ENCODE measurements at places on chromosomes 12 and 14. TPM values are rescaled to one million over a fixed set of nuclear protein-coding genes. Genes with fewer than 3 reads are reported as not detected.

The KRT72 gene
- not detected for total RNA-seq

DNA sequence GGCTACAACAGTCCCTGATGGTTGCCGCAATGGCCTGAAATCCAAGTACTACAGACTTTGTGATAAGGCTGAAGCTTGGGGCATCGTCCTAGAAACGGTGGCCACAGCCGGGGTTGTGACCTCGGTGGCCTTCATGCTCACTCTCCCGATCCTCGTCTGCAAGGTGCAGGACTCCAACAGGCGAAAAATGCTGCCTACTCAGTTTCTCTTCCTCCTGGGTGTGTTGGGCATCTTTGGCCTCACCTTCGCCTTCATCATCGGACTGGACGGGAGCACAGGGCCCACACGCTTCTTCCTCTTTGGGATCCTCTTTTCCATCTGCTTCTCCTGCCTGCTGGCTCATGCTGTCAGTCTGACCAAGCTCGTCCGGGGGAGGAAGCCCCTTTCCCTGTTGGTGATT lies 16.9 kb downstream of the GPRC5A start:
- no peak for DNase-seq
- H3K4me1 ChIP-seq, result no peaks in the 10 kb centered on the region
- H3K4me3 ChIP-seq, result no peak overlapping the region
- no peaks in the 10 kb centered on the region for H3K27me3 ChIP-seq

DNA sequence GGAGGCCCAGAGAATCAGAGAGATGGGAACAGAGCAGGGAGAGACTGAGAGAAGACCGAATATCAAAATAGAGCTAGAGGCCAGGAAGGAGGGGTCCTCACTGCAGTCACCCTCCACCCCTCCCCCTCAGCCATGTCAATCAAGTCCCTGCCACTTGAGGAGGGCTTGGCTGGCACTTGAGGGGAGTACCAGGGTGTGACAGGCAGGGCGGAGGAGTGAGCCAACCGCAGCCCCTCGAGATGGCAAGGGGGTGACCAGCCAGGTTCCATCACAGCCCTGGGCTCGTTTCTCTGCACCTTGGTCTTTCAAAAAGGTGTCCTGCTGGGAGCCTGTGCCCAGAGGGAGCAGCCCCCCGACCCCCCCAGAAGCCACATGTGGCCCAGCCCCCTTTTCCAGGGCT lies 4.2 kb downstream of the AQP5 start:
- H3K27ac ChIP-seq, result no peak overlapping the region
- no peaks in the 10 kb centered on the region for H3K4me1 ChIP-seq
- H3K27me3 ChIP-seq, result peaks cover 39% of the 10 kb centered on the region
- no peaks in the 10 kb centered on the region for H3K36me3 ChIP-seq
- no peak for DNase-seq

The TMEM132C gene
- total RNA-seq, result 0.04 TPM

- peak within 1 kb of the TSS; percentile 83 for H3K4me3 ChIP-seq
- H3K36me3 ChIP-seq, result no peaks in the 10 kb centered on the region
- peaks cover 6% of the 10 kb centered on the region for H3K4me1 ChIP-seq
Measured at GRCh38 chr12:120639771-120640721, at the start of gene CABP1. Gene CABP1, plus strand, starts transcription at chr12:120640626. Its CDS starts 60 bp downstream, at chr12:120640686.

- no peaks in the 10 kb centered on the region for H3K27me3 ChIP-seq
- peaks cover 16% of the 10 kb centered on the region for H3K4me1 ChIP-seq
- no peak overlapping the region for H3K27ac ChIP-seq
- no peak overlapping the region for H3K4me3 ChIP-seq
- H3K36me3 ChIP-seq, result no peaks in the 10 kb centered on the region
Measured at GRCh38 chr12:99861731-99862130, 123.0 kb downstream of the ANKS1B start.

DNA sequence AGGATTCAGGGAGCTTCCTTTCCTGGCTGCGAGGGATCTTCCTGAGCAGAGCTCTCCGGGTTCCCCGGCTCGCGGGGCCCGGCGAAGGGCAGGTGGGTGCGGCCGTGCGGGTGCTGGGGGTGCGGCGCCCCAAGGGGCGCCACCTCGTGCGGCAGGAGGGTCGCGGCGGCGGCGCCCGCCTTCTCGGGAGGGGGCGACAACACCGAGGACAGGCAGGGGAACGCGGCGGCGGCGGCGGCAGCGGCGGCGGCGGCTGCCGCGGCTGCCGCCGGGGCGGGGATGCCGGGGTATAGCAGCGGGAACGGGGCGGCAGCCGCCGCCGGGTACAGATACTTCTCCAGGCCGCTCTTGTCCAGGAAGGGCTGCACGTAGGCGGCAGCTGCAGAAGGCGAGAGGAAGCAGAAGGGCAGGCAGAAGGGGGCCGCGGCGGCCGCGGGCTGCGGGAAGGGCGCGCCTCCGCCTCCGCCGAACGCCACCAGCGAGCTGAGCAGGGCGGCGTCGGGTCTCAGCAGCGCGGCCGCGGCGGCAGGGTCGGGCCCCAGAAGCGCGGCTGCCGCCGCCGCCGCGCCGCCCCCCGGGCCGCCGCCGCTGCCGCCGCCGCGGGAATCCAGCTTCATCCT lies 2.7 kb downstream of the BHLHE41 start:
- peak; percentile 51 for DNase-seq
- H3K36me3 ChIP-seq, result no peaks in the 10 kb centered on the region
- peak overlapping the region; percentile 90 for H3K4me3 ChIP-seq

The CCDC177 gene
- total RNA-seq, result 1.7 TPM

The RERGL gene
- total RNA-seq, result not detected

DNA sequence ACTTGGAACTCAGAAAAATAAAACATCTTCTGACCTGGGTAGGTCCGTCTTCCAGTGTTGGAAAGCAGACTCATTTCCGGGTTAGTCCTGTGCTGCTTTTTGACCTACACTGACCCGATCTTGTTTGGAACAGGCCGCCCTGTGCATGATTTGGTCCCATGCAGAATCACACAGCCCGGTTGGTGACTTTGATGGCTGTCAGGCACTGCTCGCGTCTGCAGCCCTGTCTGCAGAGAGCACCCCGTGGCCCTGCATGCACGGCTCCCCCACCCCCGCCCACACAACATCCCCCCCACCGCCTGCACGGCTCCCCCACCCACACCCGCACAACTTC lies 31.6 kb downstream of the PACS2 start:
- no peaks in the 10 kb centered on the region for H3K27me3 ChIP-seq
- no peaks in the 10 kb centered on the region for H3K4me1 ChIP-seq
- no peak overlapping the region for H3K4me3 ChIP-seq
- DNase-seq, result no peak
- H3K27ac ChIP-seq, result no peak overlapping the region
- H3K36me3 ChIP-seq, result no peaks in the 10 kb centered on the region

The CPM gene
- 5.8 TPM for total RNA-seq

The KRT6C gene
- total RNA-seq, result not detected

DNA sequence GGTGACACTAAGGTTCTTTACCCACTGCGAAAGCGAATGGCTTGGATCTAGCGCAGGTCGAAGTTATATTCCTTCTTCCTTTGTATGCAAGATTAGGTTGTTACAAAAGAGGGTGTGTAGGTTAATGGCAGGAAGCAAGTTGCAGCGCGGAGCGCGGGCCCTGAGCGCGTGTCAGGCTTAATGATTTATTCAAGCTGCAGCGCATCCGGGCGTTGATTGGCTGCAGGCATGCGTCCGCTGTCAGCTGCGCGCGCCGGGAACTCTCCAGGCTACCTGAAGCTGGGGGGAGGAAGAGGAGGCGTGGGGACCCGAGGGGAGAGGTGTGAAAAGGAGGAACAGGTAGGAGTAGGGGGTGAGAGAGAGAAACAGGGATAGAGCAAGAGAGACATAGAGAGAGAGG lies 7.4 kb downstream of the ASCL1 start:
- DNase-seq, result peak; percentile 80
- peaks cover 50% of the 10 kb centered on the region for H3K4me1 ChIP-seq
- peaks cover 100% of the 10 kb centered on the region for H3K27me3 ChIP-seq
- H3K4me3 ChIP-seq, result peak overlapping the region; percentile 51
- no peak overlapping the region for H3K27ac ChIP-seq
- no peaks in the 10 kb centered on the region for H3K36me3 ChIP-seq

DNA sequence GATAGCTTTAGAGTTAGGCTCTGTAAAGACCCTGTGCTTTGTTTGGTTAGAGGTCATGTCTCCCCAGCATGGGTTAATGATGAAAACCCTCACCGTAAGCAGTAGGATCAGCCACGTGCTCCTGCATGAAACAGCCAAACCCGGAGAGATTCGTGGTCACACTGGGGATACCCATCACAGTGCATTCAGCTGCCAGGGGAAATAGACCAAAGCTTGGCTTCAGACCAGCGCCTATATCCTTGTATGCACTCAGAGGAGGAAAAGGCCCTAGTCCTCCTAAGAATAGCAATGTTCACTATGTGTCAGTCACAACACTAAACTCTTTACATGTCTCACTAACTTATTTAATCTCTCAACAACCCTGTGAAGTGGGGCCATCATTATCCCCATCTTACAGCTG lies 16.3 kb downstream of the SPX start:
- no peaks in the 10 kb centered on the region for H3K4me1 ChIP-seq
- H3K4me3 ChIP-seq, result no peak overlapping the region
- DNase-seq, result no peak
- no peaks in the 10 kb centered on the region for H3K36me3 ChIP-seq

The HSPB8 gene
- 4.7 TPM for total RNA-seq

DNA sequence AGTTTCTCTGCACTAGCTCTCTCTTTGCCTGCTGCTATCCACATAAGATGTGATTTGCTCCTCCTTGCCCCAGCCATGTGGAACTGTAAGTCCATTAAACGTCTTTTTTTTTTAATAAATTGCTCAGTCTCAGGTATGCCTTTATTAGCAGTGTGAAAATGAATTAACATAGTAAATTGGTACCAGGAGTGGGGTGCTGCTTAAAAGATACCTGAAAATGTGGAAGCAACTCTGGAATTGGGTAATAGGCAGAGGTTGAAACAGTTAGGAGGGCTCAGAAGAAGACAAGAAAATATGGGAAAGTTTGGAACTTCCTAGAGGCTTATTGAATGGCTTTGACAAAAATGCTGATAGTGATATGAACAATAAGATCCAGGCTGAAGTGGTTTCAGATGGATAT lies 159.8 kb downstream of the FSCB start:
- H3K4me3 ChIP-seq, result no peak overlapping the region
- no peak overlapping the region for H3K27ac ChIP-seq
- no peak for DNase-seq
- no peaks in the 10 kb centered on the region for H3K4me1 ChIP-seq

Measured in GM23338 (cell line).